ENCODE measurements at places on chromosomes 12 and 14.
A peak's percentile ranks its signal among the peaks of the same experiment; 100 is the strongest.

GRCh38 chr12:128859311-128859710 lies 6.0 kb downstream of the GLT1D1 start:
- H3K36me3 ChIP-seq: no peaks in the 10 kb centered on the region
- DNase-seq: no peak

GRCh38 chr14:105914738-105915385 lies 388.5 kb downstream of the TMEM121 start:
- no peak overlapping the region for H3K4me3 ChIP-seq
- no peak overlapping the region for H3K27ac ChIP-seq
- no peak for DNase-seq
- H3K27me3 ChIP-seq: no peaks in the 10 kb centered on the region
- H3K4me1 ChIP-seq: no peaks in the 10 kb centered on the region

DNA sequence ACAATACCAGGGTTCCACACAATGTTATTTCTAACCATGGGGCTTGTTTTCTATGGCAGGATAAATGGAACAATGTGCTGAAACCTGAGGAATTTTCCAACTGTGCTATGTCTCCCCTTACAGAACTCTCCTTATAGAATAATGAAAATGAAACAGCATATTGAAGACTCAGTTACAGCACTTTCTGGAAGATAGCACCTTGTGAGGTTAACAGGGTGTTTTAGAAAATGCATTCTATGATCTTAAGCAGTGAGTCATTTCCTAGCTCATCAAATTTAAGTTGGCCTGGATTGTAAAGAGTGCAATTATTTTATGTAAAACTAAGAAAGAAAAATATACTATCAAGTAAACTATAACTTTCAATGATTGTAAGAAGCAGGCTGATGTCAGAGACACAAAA lies 60.1 kb upstream of the CNTN1 start:
- H3K4me3 ChIP-seq: no peak overlapping the region
- H3K27ac ChIP-seq: no peak overlapping the region
- no peaks in the 10 kb centered on the region for H3K4me1 ChIP-seq
- no peak for DNase-seq
- H3K27me3 ChIP-seq: no peaks in the 10 kb centered on the region
- no peaks in the 10 kb centered on the region for H3K36me3 ChIP-seq

DNA sequence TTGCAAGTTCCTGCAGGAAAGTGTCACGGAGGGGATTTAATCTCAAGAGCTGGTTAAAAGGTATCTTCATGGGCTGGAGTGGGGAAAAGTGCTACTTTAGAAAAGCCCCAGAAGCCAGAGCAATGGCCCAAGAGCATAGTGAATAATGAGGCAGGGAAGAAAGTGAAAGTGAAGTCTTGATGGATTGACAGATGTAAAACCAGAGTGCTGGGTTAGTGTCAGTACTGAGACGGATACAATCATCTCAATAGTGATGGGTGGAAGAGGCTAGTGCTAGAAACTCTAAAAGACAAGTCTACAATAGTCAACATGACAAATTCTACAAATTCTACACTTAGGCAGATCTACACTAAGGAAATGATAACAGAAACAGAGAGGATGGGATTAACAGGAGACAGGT lies 68.1 kb downstream of the CIT start:
- H3K27ac ChIP-seq: peak overlapping the region; percentile 17
- H3K4me1 ChIP-seq: peaks cover 17% of the 10 kb centered on the region
- no peaks in the 10 kb centered on the region for H3K27me3 ChIP-seq
- H3K4me3 ChIP-seq: peak overlapping the region; percentile 34
- H3K36me3 ChIP-seq: peaks cover 4% of the 10 kb centered on the region

DNA sequence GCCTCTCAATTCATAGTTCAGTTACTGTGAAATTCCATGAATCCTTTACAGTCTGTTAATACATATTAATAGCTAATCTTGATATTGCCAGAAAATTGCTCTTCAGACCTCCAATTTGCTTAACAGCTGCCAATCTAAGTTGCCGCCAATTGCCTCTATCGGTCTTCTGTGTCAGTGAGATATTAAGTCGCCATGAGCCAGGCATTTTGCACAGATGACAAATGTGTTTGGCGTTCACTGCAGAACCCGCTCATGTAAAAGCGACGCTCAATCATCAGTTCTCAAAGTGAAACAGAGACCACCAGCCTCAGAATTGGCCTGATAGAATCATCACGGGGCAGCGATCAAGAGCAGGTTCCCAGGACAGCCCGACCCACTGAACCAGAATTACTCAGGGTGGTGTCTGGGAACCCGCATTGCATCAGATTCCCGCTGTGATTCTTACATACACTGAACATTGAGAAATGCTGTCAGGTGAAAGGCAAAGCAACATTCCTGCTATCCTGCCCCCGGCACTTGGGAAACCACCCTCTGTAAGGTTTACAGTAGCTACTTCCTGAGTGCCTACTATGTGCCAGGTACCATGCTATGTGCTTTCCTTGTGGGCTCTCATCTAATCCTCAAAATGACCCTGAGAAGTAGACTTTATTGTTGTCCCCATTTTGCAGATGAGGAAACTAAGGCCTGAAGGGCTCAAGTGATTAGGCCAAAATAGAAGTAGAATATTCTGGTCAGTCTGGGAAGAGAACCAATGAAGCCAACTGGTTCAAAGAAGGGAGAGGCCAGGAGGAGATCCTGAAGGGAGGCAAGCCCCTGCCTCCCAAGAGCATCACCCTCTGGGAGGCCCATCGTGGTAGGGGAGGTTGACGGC lies 216.4 kb downstream of the SLC41A2 start:
- no peaks in the 10 kb centered on the region for H3K27me3 ChIP-seq
- DNase-seq: no peak
- peaks cover 33% of the 10 kb centered on the region for H3K4me1 ChIP-seq
- no peak overlapping the region for H3K27ac ChIP-seq

GRCh38 chr14:83342590-83342989 lies 1808.9 kb upstream of the SEL1L start:
- no peak overlapping the region for H3K4me3 ChIP-seq
- peaks cover 2% of the 10 kb centered on the region for H3K4me1 ChIP-seq
- H3K36me3 ChIP-seq: peaks cover 2% of the 10 kb centered on the region
- no peaks in the 10 kb centered on the region for H3K27me3 ChIP-seq
- no peak overlapping the region for H3K27ac ChIP-seq

- H3K27ac ChIP-seq: no peak overlapping the region
- peaks cover 8% of the 10 kb centered on the region for H3K27me3 ChIP-seq
- no peaks in the 10 kb centered on the region for H3K4me1 ChIP-seq
- H3K36me3 ChIP-seq: no peaks in the 10 kb centered on the region
- H3K4me3 ChIP-seq: no peak overlapping the region
Observed at GRCh38 chr14:59986556-59987059, 66.7 kb downstream of the LRRC9 start.

DNA sequence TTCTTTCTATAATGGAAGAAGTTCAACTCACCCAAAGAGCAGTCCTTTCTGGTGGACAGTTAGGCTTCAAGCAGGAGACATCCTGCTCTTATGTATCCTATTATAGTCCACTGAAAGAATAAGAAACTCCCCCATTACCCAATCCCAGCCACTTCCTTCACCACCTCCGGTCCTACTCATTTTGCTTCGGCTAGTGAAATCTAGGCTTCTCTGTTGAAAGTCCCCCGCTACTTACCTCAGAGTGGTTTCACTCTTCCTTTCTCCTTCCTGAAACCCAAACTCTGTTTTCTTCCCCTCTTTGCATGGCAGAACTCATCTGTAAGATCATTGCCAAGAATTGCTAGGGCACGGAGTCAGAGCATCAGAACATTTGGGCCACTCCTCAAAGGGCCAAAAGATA lies at the start of gene GPR84:
Gene GPR84, minus strand, starts transcription at position 74 of the 400 bp plus-strand sequence. CDS start 635 bp downstream, outside the sequence.
- no peak for DNase-seq
- peaks cover 24% of the 10 kb centered on the region for H3K4me1 ChIP-seq
- no peaks in the 10 kb centered on the region for H3K36me3 ChIP-seq
- H3K4me3 ChIP-seq: no peak within 1 kb of the TSS
- H3K27ac ChIP-seq: no peak within 1 kb of the TSS

DNA sequence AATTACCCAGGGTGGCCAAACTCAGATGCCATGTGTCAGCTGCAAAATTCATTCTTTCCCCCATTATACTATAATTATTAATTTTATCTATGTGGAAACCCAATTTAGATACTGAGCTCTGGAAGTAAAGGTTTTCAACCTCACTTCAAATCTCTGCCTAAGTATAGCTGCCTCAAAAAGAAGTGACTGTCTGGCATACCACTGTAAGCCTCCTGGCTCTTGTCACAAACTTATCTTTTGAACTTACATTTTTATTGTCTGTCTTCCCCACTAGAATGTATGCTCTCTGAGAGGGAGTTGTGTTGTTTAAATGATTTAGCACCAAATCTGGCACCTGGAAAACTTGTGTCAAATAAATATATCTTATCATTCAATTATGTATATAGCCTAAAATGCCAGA lies 16.1 kb upstream of the PRICKLE1 start:
- H3K27me3 ChIP-seq: peaks cover 18% of the 10 kb centered on the region
- H3K27ac ChIP-seq: no peak overlapping the region
- no peak for DNase-seq
- H3K4me1 ChIP-seq: no peaks in the 10 kb centered on the region
- no peak overlapping the region for H3K4me3 ChIP-seq

GRCh38 chr12:132566516-132567131 lies 43.8 kb downstream of the LRCOL1 start:
- H3K36me3 ChIP-seq: no peaks in the 10 kb centered on the region
- no peak overlapping the region for H3K4me3 ChIP-seq
- H3K27me3 ChIP-seq: no peaks in the 10 kb centered on the region
- no peak overlapping the region for H3K27ac ChIP-seq
- DNase-seq: no peak
- H3K4me1 ChIP-seq: peaks cover 1% of the 10 kb centered on the region

GRCh38 chr12:89697296-89697695 lies 11.3 kb downstream of the ATP2B1 start:
- H3K4me1 ChIP-seq: peaks cover 26% of the 10 kb centered on the region
- DNase-seq: no peak
- H3K36me3 ChIP-seq: no peaks in the 10 kb centered on the region
- H3K27ac ChIP-seq: no peak overlapping the region

GRCh38 chr12:56987551-56988053 lies 18.7 kb downstream of the ZBTB39 start:
- H3K4me1 ChIP-seq: peaks cover 2% of the 10 kb centered on the region
- no peak overlapping the region for H3K4me3 ChIP-seq
- peaks cover 39% of the 10 kb centered on the region for H3K27me3 ChIP-seq
- peak; percentile 92 for DNase-seq

- no peaks in the 10 kb centered on the region for H3K4me1 ChIP-seq
- H3K27ac ChIP-seq: no peak overlapping the region
- no peak overlapping the region for H3K4me3 ChIP-seq
- H3K36me3 ChIP-seq: no peaks in the 10 kb centered on the region
Observed at GRCh38 chr12:81968421-81968820, 209.3 kb upstream of the PPFIA2 start.

GRCh38 chr12:7047306-7047705 lies 13.2 kb upstream of the C1S start:
- H3K4me1 ChIP-seq: peaks cover 6% of the 10 kb centered on the region
- peaks cover 33% of the 10 kb centered on the region for H3K27me3 ChIP-seq
- H3K27ac ChIP-seq: no peak overlapping the region
- no peak overlapping the region for H3K4me3 ChIP-seq

GRCh38 chr12:27709932-27710591 lies 570 bp upstream of the MRPS35 start:
- H3K27me3 ChIP-seq: no peaks in the 10 kb centered on the region
- H3K4me1 ChIP-seq: peaks cover 20% of the 10 kb centered on the region
- H3K27ac ChIP-seq: peak overlapping the region; percentile 95
- H3K4me3 ChIP-seq: peak overlapping the region; percentile 92
- no peak for DNase-seq

- peaks cover 11% of the 10 kb centered on the region for H3K4me1 ChIP-seq
- no peak overlapping the region for H3K27ac ChIP-seq
- no peak for DNase-seq
- H3K27me3 ChIP-seq: no peaks in the 10 kb centered on the region
- H3K36me3 ChIP-seq: no peaks in the 10 kb centered on the region
- H3K4me3 ChIP-seq: no peak overlapping the region
Observed at GRCh38 chr14:33916663-33917565, 34.0 kb downstream of the EGLN3 start.

GRCh38 chr14:59060841-59061240 lies 127.6 kb upstream of the DAAM1 start:
- no peak overlapping the region for H3K4me3 ChIP-seq
- DNase-seq: no peak
- H3K27ac ChIP-seq: no peak overlapping the region
- H3K27me3 ChIP-seq: peaks cover 5% of the 10 kb centered on the region

DNA sequence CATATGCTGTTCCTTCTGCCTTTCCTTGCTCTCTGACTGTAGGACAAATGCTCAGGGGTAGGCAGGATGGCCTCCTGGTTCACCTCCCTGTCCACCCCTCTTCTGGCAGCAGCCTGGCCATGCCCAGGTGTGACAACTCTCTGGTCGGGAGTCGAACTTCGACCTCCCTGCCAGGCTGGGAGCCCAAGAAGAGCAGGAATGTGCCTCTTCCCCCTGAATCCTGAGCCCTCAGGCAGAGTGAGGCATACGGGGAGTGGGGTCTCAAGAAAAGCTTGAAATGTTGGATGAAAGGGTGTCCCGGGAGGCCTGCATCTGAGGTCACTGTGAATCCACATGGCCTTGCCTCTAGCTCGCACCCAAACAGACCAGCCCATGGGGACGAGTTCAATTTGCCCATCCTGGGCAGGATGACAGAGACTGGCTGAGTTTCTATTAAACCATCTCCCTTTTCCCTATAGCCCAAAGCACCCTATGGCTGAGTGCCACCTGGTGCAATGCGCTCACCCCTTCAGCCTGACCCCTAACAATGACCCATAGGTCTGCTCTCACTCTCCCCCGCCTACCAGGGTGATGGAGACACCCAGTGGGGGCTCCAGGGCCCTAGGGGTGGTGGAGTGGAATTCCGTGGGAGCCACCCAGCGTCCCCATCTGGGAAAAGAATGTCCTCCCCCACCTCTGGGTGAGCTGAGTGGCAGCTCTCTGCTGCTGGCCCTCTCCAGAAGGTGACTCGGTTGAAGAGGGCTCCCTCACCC lies 52.9 kb upstream of the DIO3 start:
- H3K27ac ChIP-seq: no peak overlapping the region
- no peak overlapping the region for H3K4me3 ChIP-seq
- no peaks in the 10 kb centered on the region for H3K36me3 ChIP-seq

DNA sequence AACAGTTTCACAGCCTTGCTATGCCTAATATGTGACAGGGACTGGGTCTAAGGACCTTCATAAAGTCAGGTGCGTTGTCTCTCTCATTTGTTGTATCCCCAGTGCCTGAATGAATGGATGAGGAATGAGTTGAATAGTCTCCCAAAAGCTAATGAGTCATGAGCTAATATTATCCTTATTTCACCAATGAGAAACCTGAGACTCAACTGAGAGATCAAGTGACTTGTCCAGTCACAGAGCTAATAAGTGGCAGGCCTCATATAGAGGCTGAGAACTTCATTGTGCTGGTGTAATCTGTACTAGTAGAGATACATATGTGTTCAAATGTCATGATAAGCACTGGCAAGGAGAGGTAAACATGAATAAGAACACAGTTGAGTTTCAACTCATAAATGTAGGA lies 612.4 kb downstream of the NRXN3 start:
- no peaks in the 10 kb centered on the region for H3K36me3 ChIP-seq
- H3K4me3 ChIP-seq: no peak overlapping the region
- no peak overlapping the region for H3K27ac ChIP-seq
- H3K4me1 ChIP-seq: no peaks in the 10 kb centered on the region
- DNase-seq: no peak

DNA sequence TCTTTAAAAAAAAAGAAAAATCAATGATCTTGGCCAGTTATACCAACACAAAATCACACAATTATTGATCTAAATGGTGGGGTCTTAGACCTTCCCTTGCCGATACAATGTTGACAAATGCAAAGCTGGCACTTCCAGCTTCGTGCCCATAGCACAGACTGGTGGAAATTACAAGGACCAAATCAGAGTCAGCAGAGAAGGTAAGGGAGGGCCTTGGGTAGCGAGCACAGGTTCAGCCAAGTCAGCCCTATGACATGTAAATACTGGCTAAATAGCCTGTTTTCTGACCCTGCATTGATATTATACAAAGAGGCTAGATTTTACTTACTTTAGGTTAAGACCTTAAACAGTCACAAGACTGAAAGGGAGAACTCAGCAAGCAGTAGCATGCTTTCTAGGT lies 30.3 kb upstream of the WDR89 start:
- no peak overlapping the region for H3K4me3 ChIP-seq
- no peak overlapping the region for H3K27ac ChIP-seq
- DNase-seq: peak; percentile 40
